Stimulated activated CD4-positive, alpha-beta T cell treated with anti-CD3 and anti-CD28 coated beads, Interleukin-4, amount 100 ng/mL, for 1 hour (primary cell): ENCODE measurements at places on chromosomes 1 and 21.

GRCh38 chr1:113905435-113905861 is 322 bp downstream of the DCLRE1B start:
- DNase-seq = no peak

- DNase-seq = no peak
Observed at GRCh38 chr1:19029191-19030085, 73.0 kb upstream of the IFFO2 start.

- DNase-seq = no peak
Observed at GRCh38 chr1:107794571-107794970, 170.4 kb downstream of the VAV3 start.

DNA sequence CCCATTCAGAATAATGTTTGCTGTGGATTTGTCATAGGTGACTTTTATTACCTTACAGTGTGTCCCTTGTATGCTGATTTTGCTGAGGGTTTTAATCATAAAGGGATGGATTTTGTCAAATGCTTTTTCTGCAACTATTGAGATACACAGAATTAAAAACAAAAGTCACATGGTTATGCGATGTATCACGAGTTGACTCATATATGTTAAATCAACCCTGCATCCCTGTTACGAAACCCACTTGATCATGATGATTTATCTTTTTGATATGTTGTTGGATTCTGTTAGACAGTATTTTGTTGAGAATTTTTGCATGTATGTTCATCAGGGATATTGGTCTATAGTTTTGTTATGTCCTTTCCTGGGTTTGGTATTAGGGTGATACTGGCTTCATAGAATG is 10.7 kb upstream of the OR2T34 start:
- DNase-seq = no peak

DNA sequence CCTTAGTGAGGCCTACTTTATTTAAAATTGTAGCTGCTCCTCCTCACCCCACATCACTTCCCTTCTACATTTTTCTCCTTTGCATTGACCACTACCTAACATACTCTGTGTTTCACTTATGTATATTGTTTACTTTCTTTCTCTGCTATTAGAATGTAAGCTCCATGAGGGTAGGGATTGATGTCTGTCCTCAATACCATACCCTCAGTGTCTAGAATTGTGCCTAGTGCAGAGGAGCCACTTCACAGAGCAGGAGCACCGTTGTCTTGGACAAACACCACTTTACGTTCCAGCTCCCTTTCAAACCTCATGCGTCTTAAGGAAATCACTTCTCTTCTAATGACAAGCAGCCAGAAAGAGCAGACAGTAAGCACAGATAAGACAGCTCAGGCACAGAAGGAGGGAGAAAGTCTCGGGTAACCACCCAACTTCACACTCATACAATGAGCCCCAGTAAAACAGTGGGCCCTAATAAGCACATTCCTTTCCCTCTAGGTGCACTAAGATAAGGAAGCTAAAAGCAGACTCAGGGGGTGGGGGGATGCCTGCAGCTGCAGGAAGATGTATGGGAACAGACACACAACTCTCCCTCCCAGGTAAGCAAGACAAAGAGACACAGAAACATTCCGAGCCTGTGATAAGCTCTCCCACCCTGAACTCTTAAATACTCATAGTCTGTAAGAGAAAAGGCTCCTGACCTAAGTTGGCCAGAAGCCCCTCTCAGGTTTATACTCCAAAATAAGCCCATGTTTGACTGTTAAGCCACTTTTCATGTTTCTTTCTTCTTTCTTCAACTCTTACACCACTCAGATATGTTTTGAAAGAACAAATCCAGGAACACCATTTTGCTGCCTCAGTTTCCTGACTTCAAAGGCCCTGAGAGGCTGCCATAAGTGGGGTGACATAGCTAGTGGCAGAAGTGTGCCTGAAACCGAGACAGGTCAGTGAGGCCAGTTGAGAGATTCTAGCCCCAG is 7.1 kb upstream of the PLEKHM2 start:
- DNase-seq = no peak

GRCh38 chr1:88612292-88612691 is 71.8 kb upstream of the PKN2 start:
- DNase-seq = no peak

DNA sequence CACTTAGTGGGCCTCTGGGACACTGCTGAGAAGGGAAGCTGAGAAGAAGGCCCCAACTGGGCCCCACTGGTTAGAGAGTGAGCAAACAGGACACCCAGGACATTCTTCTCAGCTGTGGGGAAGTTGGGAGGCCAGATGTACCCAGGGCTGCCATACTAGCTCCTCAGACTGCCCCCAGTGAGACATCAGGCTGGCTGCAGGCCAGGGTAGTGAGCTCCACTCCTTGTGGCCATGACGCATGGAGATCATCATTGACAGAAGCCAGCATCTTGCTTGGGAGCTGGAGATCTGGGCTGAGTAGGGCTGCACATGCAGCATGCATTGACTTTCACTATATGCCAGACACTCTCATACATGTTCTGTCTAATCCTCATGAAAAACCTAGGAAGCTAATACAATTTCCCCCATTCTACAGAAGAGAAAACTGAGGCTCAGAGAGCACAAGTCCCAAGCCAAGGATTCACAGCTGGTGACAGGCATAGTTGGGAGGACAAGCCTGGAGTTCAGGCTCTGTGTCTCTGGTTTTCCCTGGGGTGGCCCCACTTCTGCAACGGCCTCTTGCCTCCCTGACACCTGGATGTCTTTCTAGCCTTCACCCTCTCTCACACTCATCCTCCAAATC is 24.1 kb upstream of the MYCL start:
- DNase-seq = no peak
